ENCODE measurements at places on chromosomes 1 and 21.

- no peak for DNase-seq
These were observed 41.7 kb downstream of the EPB41 start for GRCh38 chr1:28956038-28956464.

GRCh38 chr21:32043458-32043857 lies 170.6 kb downstream of the HUNK start:
- DNase-seq = no peak

GRCh38 chr1:35073265-35073811 lies 5.8 kb upstream of the ZMYM1 start:
- no peak for DNase-seq

- DNase-seq = no peak
These were observed 48.1 kb upstream of the BACE2 start for GRCh38 chr21:41119901-41120300.

GRCh38 chr1:98523256-98523655 lies 138.3 kb upstream of the SNX7 start:
- no peak for DNase-seq

GRCh38 chr1:228297822-228298221 lies 90.0 kb downstream of the OBSCN start:
- no peak for DNase-seq

GRCh38 chr1:7435276-7436055 lies 335.6 kb upstream of the VAMP3 start:
- DNase-seq = no peak

DNA sequence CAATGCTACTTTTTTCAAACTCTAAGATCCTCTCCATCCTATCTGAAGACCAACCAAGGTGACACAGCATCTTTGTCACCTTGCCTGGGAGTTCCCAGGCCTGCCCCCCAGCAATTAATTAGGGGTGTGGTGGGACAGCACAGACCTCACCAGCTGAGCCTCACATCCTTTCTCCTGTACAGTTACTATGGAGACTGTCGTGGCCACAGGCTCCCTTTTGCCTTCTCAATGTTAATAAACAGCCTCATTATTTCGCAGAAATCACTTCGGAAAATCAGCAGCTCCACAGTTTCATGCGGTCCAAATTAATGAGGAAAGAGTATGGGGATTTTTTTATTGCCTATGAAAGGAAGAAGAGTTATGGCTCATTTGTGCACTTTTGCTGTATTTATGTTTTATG lies 378.3 kb downstream of the NPHP4 start:
- DNase-seq = no peak

GRCh38 chr1:113886417-113887401 lies 672 bp downstream of the BCL2L15 start:
- DNase-seq = no peak

GRCh38 chr21:29258626-29259338 lies 39.9 kb upstream of the BACH1 start:
- DNase-seq = no peak

GRCh38 chr21:39353295-39353694 lies 4.4 kb upstream of the HMGN1 start:
- no peak for DNase-seq

GRCh38 chr1:231021540-231022031 lies 18.5 kb downstream of the FAM89A start:
- DNase-seq = no peak

DNA sequence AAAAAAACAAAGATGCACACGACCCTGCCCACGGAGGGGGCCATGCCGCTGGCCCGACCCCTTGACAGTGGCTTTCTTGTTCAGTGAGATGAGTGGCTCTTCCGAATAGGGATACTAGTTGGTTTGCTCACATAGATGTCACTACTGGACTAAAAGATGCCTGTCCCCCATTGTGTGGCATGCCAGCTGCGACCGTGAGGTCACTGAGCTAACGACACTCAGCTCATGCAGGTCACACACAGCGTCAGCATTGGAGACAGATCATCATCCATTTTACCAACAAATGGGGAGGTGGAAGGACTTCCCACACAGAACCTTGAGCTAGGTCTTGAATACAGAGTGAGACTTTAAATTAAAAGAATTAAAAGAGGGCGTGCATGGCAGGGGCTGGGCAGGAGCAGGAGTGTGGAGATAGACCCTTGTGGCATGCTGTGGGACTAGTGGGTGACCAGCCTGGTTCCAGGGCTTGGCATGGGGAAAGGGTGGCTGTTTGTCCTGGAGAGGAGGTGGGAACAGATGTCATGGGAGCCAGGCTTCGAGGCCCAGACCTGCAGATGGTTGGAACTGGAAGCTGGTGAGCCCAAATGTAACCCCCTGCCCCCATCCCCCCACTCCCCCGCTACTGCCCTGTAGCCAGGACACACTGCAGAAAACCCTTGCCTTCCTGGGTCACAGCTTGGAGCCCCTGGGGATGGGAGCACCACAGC lies 12.4 kb downstream of the SLC1A7 start:
- no peak for DNase-seq

DNA sequence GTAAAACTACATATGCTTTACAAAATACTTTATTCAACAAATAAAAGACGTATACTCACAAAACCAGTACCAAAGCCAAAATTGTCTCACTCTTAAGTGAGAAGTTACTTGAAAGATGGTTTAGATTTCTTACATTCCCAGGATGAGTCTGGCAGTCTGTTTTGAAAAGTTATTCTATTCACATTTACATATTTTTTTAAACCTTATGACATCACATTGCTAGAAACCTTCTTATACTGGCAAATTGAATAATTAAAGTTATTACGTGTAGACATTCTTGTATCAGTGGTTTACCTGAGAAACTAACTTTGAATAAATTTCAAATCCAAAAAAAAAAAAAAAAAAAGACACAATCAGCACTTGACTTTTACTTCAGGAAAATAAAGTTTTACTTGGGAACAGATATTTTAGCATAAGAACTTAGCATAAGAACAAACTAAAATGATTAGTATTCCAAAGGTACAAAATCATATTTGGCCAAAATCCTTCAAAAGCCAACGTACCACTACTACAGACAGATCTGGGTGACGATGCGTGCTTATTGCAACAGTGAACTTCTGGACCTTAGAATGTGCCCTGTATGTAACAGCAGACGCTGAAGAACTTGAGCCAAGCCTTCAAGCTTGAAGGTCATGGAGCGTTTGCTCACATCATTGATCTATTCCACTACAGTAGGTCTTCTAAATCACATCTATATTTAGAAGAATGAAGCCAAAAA lies 2.5 kb downstream of the CDC42BPA start:
- peak; percentile 2 for DNase-seq

DNA sequence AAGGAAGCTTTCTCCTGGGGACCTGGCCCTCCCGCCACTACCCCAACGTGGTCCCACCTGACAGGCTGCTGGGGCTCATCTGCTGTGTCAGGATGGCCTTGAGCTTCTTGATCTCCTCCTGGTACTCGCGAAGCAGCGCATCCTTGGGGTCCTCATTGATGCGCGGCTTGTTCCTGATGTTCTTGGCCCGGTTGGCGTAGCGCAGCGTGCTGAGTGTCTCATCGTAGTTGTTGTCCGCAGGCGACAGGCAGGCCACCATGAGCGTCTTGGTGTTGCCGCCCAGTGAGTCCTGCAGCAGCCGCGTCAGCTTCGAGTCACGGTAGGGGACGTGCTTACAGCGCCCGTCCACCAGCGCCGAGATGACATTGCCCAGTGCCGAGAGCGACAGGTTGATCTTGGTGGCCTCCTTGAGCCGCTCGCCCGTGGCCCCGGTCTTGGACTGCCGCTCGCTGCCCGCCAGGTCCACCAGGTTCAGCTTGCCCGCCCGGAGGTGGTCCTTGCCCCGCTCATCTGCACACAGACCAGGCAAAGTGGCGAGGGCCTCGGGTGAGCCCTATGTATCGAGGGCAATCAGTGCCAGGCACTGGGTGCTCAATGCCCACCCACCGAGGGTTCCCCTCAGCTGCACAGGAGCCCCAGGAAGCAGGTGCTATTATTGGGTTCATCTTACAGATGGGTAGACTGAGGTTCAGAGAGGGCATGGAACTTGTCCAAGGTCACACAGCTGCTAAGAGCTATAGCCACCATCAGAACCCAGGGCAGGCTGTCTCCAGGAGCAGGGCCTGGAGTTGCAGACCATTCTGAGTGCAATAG lies 13.2 kb downstream of the KIF17 start:
- no peak for DNase-seq

DNA sequence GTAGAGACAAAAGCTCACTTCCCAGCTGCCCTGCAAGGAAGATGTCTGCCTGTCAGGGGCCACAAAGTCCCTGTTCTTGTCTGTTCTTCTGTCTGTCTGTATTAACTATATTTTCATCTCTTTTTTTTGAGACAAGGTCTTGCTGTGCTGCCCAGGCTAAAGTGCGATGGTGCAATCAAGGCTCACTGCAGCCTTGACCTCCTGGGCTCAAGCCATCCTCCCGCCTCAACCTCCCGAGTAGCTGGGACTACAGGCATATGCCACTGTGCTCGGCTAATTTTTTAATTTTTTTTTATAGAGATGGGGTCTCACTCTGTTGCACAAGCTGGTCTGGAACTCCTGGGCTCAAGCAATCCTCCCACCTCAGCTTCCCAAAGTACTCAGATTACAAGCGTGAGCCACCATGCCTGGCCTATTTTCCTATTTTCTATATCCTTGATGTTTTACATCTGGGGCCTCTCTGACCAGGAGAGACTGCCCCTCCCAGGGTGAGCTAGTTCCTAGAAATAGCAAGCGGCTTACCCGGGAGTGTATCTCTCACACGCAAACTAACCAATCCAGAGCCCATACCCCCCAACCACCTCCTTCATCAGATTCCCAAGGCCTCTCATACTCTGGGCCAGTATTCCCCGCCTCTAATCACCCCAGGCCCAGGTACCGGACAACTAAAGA lies 5.4 kb upstream of the KLHDC7A start:
- no peak for DNase-seq

DNA sequence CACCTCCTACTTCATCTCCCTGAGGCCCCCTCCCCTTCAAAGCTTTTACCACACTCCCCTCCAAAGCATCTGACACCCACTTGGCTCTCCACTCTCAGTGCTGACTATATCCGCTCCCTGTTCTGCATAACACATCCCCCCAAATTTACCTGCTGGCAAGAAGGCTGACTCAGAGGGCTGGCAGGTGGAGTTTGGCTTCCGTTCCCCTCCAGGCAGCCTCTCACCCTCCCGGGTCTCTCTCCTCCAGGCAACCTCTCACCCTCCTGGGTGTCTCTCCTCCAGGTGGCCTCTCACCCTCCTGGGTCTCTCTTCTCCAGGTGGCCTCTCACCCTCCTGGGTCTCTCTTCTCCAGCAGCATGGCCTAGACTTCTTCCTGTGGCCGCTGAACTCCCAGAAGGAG lies 562.1 kb downstream of the NPHP4 start:
- no peak for DNase-seq

GRCh38 chr1:2316451-2316961 lies 74.8 kb downstream of the MORN1 start:
- no peak for DNase-seq

GRCh38 chr1:168966217-168966616 lies 140.3 kb upstream of the ATP1B1 start:
- no peak for DNase-seq

- no peak for DNase-seq
These were observed 16.4 kb downstream of the ATP5PO start for GRCh38 chr21:33899199-33899598.

DNA sequence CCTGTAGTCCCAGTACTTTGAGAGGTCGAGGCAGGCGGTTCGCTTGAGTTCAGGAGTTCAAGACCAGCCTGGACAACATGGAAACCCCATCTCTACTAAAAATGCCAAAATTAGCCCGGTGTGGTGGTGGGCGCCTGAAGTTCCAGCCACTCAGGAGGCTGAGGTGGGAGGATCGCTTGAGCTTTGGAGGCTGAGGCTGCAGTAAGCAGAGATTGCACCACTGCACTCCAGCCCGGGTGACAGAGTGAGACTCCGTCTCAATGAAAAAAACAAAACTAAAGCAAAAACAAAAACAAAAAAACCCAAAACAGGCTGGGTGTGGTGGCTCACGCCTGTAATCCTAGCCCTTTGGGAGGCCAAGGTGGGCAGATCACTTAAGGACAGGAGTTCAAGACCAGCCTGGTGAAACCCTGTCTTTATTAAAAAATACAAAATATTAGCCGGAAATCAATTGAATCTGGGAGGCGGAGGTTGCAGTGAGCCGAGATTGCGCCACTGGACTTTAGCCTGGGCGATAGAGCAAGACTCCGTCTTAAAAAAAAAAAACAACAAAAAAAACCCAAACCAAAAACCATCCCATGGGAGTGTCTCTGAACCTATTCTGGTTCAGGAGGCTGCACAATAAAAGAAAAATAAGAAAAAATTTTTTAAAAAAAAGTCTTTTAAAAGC lies 1.7 kb upstream of the CGN start:
- DNase-seq = no peak

- DNase-seq = no peak
These were observed 104.7 kb downstream of the SNX7 start for GRCh38 chr1:98766255-98766654.

- no peak for DNase-seq
These were observed 8.2 kb downstream of the KRTAP27-1 start for GRCh38 chr21:30329203-30329875.

DNA sequence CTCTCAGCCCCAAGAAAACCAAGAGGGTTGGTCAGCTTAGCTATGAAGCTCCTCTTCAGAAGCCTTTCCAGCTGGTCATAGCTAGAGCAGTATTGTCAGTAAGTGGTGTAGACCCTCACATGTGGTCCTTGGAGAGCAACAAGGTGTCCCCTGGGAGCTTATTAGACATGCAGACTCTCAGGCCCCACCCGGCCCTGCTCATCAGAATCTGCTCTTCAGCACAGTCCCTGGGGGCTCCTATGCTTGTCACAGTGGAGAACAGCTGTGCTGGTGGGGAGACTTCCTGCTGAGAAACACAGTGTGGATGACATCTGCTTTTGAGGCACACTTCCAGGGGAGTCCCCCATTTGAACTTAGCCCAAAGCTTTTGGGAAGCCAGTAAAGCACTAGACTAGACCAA lies 21.9 kb upstream of the NEK2 start:
- DNase-seq = peak; percentile 95

DNA sequence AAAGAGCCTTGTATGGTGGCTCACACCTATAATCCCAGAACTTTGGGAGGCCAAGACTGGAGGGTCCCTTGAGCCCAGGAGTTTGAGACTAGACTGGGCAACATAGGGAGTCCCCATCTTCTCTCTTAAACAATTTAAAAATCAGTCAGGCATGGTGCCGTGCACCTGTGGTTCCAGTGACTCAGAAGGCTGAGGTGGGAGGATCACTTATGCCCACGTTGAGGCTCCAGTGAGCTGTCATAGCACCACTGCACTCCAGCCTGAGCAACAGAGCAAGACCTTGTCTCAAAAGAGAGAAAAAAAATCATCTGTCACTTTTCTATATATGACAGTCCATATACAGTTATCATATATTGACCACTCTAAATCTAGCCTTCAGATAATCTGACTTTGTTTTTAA lies 658.3 kb downstream of the LTN1 start:
- DNase-seq = no peak

- no peak for DNase-seq
These were observed 84.9 kb upstream of the SLC44A3 start for GRCh38 chr1:94734963-94735901.

DNA sequence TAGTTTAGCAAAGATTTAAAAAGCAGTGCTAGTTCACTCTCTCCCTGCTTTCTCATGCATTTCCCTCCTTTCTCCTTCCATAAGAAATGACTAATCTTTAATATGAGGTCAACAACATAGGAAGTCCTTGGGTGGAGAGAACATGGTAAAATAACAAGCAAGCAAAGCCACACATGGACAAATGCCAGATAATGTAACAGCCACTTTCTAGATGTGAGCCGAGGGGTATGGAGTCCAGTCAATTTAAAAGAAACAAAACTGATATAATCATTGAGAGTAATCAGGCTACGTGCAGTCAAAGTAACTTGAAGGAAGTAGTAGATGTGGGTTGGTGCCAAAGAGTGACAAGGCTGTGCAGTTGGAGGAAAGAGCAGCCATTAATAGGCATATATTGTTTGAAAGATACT lies 69.6 kb downstream of the DUSP10 start:
- no peak for DNase-seq
